Kidney epithelial cell (primary cell): ENCODE measurements at places on chromosomes 12 and 14. TPM values are rescaled to one million over a fixed set of nuclear protein-coding genes. Genes with fewer than 3 reads are reported as not detected.

EXOC3L4 gene
- 0.34 and 0.46 TPM in 2 replicates for total RNA-seq

CRACR2A gene
- total RNA-seq = 4.5 and 6.2 TPM in 2 replicates

CYP46A1 gene
- total RNA-seq = not detected in 2 replicates

KLRC1 gene
- not detected in 2 replicates for total RNA-seq

TSPAN19 gene
- total RNA-seq = 0.92 TPM in 1 of 2 replicates, not detected in the other

ATL1 gene
- 3.1 and 4.2 TPM in 2 replicates for total RNA-seq

SLC6A15 gene
- total RNA-seq = 14.9 and 15.9 TPM in 2 replicates

FAM90A1 gene
- total RNA-seq = 0.63 and 1.1 TPM in 2 replicates

PAH gene
- total RNA-seq = 1.1 TPM in 1 of 2 replicates, not detected in the other
